ENCODE measurements at places on chromosomes 1 and 21.

DNA sequence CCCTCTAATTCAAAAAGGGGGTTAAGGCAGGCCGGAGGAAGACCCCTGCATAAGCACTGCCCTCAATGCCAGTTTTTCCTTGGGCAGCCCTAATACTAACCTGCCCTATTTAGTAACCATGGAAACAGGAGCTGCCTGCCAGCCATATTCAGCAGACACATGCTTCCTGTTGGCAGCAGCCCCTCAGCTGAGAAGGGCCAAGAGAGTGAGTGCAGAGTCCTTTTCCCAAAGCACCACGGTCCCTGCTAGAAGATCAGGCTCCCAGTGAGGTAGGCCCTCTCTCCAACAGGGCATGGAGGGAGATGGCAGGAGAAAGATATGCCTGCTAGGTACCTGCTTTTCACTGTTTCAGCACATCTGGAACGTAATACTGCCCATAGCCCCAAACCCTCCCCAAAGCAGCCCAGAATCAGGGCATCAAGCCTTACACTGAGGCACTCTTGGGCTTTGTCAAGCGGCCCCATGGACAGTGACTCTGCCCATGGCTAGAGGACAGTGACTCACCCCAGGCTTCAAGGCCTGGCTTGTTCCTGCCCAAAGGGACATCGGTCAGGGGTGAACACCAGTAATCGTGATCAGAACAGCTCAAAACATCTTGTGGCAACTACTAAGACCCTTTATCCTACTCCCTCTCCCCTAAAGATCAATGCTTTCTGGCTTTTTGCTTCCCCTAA is 64.5 kb downstream of the BCAR3 start:
- DNase-seq, result no peak

DNA sequence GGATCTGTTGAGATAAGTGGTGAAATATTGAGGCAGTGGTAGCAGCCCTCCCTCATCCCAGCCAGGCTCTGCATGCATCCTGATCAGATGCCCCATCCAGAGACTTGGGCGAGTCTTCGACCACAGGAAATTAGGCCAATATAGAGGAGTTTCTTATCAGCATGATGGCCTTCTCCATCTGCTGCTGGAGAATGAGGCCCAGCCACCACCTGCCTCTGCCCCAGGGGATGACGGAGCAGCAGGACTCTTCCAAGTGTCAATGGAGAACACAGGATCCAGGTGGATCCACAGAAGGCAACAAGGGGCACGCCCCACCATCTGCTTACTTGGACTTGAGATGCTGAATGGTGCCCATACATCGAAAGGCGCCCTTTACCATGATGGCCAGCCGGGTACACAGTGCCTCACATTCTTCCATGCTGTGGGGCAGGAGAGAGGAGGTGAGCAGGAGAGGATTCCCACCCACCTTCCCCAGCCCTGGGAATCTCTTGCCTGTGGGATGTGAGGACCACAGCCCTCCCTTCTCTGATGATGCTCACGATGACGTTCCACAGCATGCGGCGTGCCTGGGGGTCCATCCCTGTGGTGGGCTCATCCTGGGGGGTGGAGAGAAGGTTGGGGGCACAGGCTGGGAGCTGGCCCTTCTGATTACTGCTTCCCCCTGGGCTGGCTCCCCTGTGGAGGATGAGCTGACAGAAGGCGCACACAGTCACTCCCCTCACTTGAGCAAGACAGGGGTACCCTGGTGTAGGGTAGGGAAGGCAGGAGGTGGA is 91.5 kb upstream of the GCLM start:
- no peak for DNase-seq

DNA sequence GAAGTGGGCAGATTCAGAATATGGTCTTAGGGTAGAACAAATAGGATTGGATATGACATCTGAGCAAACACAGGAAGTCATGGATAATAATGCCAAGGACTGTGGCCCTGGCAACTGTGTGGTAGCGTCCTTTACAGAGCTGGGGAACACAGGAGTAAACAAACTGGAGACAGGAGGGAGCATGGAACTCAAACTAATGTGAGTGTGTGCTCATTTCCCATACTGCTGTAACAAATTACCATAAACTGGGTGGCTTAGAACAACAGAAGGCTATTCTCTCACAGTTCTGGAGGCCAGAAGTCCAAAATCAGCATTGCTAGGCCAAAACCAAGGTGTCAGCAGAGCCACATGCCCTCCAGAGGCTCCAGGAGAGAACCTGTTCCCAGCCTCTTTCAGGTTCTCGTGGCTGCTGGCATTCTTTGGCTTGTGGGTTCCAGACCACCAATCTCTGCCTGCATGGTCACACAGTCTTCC is 106.4 kb downstream of the TGFBR3 start:
- DNase-seq, result no peak

DNA sequence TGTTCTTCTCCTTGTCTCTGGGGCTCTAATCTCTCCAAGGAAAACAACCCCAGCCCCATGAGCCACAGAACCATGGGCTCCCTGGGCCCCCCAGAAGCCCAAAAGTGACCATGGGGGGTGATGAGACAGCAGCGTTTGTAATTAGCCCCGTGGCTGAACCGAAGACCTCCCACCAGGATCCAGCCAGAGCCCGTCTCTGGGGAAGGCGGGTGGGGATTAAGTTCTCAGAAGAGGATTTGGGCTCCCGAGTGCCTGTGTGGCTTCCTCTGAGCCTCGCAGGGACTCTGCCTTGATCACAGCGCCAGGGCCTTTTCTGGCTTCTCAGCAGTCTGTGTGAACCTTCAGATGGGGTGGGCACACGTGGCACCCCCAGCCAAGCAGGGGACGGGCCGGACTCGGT is 77.0 kb downstream of the ALPL start:
- DNase-seq, result no peak

DNA sequence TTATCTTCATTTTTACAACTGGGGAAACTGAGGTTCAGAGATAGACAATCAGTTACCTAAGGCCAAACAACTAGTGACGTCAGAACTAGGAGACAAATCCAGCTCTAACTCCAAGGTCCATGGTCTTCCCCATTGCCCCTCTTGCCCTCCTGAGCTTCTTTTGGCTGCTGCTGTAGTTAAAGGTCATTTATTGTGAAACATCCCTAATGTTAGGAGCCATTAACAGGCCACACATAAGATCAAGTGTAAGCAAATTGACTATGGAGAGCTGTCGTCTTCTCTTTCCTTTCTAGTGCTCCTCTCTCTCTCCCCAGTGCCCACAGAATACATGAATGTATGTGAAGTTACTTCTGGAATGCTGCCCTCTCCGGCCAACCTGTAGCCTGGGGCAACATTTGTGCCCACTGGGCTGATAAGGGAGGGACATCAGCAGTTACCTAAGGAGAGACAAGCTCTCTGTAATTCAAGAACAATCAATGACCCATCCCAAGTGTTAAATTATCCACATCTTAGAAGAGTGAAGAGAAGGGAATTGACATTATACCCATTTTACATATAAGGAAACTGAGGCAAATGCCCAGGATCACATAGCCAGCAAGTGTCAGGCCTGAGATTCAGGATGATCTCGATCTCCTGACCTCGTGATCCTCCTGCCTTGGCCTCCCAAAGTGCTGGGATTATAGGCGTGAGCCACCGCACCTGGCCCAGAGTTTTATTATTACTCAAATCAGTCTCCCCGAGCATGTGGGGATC is 40.1 kb downstream of the PTAFR start:
- no peak for DNase-seq

- DNase-seq, result no peak
Observed at GRCh38 chr1:89760496-89760895, 60.3 kb upstream of the LRRC8D start.

DNA sequence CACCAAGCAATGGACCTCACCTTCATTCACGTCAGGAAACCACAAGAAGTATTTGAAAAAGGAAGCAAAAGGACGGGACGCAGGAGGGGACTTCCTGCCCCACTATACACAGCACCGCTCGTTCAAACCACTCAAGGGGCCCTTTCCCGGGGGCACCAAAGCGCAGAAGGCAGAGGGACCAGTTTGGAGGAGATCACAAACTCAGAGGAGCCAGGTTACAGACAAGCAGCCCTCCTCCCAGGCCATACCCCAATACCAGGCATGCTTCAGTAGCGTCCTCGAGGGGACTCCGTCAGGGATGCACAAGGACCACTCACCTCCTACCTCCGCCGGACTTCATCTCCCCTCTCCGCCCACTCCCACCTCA is 685 bp downstream of the CRTC2 start:
- DNase-seq, result no peak
